ENCODE measurements at places on chromosomes 16 and 17.
A peak's percentile ranks its signal among the peaks of the same experiment; 100 is the strongest.

GRCh38 chr16:73996624-73997339, 299.8 kb upstream of the PSMD7 start:
- no peak for DNase-seq

GRCh38 chr16:56424791-56425438, 430 bp downstream of the AMFR start:
- DNase-seq, result no peak

GRCh38 chr17:41653421-41653820, 29.0 kb upstream of the KRT17 start:
- DNase-seq, result no peak

- no peak for DNase-seq
Observed at GRCh38 chr16:56738221-56738620, 8.3 kb downstream of the NUP93 start.

- DNase-seq, result no peak
Observed at GRCh38 chr17:27343294-27343693, 49.4 kb downstream of the WSB1 start.

DNA sequence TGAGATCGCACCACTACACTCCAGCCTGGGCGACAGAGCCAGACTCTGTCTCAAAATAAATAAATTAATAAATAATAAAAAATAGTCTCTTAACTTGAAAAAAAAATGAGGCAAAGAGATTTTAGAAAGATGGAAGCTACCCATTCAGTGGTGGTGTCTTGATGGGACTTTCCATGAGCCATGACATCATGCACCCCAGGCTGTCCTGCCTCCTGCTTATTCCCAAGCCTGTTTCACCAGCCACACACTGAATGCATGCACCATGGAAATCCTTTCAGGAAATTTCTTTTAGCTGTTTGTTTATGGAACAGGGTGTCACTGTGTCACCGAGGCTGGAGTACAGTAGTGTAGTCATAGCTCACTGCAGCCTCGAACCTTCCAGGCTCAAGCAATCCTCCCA, 8.9 kb upstream of the DLX3 start:
- DNase-seq, result no peak

DNA sequence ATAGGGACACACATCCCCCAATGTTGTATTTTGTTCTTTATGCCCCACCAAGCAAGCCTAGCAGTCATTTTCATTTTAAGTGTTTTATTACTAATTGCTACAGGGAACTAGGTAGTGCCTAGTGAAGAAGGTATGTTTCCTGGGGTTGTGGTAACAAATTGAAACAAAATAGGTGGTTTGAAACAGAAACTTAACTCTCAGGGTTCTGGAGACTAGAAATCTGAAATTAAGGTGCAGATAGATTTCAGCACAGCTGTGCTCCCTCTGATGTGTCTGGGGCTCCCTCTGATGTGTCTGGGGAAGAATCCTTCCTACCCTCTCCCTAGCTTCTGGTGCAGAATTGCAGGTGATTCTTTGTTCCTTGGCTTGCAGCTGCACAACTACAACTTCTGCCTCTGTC, 390.1 kb downstream of the ZFHX3 start:
- no peak for DNase-seq

DNA sequence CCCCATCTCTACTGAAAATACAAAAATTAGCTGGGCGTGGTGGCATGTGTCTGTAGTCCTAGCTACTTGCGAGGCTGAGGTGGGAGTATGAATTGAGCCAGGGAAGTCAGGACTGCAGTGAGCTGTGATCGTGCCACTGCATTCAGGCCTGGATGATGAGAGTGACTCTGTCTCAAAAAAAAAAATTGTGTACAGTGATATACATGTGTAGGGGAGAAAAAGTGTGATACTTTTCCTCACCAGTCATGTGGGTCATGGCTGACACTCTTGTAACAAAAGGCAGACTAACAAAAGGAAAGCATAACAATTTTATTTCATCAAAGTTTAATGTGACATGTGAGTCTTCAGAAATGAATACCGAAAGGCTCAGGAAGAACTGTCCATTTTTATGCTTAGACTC, 2.0 kb upstream of the ABCC12 start:
- no peak for DNase-seq

- no peak for DNase-seq
Observed at GRCh38 chr17:63246344-63246743, 199.8 kb downstream of the CYB561 start.

DNA sequence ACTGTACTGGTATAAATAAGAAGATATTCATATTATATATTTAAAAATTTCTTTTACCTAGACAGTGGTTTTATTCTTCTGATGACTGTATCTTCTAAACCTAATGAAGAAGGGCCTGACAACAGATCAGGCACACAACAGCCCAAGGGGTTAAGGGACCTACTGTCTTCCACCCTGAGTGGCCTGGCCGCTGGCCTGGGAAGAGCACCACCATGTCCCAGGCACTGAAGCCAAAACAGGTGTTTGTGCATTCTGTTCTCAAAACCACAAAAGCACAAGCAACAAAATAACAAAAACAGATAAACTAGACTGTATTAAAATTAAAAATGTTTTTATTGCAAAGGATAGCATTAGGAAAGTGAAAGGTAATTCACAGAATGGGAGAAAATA, 9.1 kb upstream of the PECAM1 start:
- no peak for DNase-seq

GRCh38 chr16:70750893-70751467, 50.0 kb downstream of the VAC14 start:
- no peak for DNase-seq

DNA sequence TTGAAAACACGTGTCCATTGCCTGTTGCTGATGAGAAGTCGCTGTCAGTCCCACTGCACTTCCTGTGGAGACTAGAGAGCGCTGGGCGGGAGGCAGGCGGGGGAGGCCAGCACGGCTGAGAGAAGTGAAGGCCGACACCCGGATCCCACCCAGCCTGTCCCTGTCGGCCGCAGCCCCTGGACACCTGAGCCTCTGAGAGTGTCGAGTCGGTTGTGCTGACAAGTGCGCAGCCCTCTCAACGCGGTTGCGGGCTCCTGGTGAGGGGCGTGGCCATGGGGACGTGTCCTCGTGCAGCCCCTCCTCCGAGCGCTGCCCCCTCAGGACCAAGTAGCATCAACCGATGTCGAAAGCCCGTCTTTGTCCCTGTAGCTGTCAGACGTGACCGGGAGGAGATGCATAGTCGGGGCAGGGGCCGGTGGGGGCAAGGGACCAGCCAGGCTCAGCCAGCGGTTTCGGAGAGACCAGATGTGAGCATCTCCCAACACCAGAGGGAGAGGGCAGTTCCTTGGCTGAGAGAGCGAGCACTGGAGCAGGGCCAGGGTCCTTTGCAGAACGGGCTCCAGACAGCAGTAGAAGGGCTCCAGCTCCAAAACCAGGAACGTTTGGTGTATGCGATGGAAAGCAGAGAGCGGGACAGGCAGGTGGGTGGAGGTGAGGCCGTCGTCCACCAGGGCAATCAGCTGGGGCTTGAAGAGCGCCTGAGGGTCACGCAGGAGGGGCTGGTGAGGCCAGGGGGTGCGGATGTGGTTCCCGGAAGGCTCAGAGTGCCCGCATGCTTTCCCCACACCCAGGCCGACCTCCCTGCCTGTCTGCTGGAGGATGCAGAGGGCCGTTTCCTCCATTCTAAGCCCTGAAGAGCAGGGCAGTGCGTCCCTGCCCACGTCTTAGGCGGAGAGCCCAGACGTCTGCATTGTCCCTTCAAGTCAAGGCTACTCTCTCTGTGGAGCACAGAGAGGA, 43.3 kb upstream of the CHMP6 start:
- DNase-seq, result no peak

- no peak for DNase-seq
Observed at GRCh38 chr17:51455931-51456330, 195.6 kb downstream of the UTP18 start.

DNA sequence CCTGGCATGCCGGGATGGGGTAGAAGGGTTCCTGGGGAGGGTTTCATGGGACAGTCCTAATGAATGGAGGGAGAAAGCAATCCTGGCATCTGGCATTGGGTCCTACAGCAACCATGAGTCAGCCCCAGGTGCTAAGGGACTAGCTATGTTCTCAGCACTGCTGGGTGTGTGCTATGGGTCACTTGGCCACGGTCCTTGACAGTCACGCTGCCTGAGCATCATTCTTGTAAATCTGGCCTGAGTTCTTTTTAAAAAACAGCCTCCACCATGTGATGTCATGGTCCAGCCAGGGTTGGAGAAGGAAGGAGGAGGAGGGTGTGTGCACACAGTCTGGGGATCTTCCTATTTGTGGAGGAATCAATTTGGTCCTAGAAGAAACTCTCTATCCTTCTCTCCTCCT, 6.2 kb upstream of the RAMP2 start:
- no peak for DNase-seq

DNA sequence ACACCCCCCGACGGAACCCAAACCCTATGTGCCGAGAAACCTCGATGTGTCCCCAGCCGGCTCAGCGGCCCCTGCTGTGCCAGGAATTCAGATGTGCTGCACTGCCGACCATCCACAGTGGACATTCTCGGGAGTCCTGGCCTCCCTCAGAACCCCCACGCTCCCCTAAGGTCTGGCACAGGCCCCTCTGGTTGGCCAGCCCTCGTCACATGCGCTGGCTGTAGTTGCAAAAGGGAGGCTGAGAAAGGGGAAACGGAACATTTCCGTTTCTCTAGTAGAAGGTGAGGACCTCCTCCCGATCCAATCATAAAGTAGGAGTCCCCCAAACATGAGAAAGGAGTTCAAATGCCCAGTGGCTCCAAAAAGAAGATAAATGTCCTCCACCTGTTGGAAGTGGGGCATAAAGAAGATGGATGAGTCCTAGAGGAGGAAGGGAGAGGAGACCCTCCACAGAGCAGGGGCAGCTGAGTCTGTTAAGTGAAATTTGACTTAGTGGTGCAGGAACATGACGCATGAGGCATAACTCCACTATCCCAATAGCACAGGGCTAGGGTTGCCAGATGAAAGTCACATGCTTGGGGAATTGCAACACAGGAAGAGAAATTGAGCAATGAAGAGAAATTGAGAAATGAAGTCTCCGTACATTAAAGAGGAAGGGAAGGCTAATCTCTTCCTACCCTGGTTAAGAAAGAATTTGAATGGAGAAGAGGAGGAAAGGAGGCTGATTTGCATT, 49.3 kb upstream of the WSB1 start:
- no peak for DNase-seq

- DNase-seq, result no peak
Observed at GRCh38 chr16:81123092-81123852, 27.1 kb upstream of the GCSH start.

GRCh38 chr16:69799611-69800031, 37.5 kb downstream of the WWP2 start:
- DNase-seq, result no peak

DNA sequence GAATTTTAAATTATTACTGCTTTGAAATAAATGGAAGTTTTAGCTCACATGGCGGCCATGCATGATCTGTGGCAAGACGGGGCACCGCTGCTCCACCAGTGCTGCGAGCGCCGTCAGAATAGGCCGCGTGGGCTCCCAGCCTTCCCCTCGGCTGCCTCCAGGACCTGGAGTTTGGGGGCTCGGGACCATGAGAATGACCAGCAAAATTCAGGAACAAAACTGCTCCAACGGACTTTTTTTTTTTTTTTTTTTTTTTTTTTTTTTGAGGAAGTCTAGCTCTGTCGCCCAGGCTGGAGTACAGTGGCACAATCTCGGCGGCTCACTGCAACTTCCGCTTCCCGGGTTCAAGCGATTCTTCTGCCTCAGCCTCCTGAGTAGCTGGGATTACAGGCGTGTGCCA, 38.3 kb upstream of the AKAP1 start:
- DNase-seq, result no peak

DNA sequence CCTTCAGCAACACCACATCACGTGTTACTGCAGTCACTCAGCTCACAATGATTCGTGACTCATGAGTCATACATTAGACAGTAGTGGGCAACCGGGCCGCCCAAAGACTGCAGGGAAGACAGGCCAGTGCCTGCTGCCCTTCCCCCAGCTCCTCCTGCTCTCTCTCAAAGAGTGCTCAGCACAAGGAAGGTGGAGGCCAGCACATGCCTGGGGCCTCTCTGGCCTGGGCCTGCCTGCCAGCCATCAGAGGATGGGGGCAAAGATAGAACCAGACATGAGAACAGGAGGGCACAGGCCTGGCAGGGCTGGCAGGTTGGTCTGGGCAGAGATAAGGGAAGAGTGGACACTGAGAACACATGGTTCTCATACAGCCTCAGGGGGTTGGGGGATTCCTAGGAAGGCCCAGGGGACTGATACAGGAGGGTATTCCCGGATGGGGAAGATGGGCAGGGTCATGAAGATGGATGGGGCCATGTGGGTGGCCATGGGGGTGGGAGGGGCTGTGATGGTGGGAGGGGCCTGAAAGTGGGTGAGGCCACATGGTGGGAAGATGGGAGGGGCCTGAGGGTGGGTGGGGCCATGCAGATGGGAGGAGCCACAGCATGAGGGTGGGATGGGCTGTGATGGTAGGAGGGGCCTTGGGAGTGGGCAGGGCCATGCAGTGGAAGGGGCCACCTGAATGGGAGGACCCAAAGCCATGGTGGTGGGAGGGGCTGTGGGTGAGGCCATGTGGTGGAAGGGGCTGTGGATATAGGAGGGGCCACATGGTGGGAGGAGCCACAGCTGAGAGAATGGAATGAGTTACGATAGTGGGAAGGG, 29.0 kb downstream of the KATNB1 start:
- DNase-seq, result no peak

- no peak for DNase-seq
Observed at GRCh38 chr16:66335704-66336329, 30.7 kb upstream of the CDH5 start.

- DNase-seq, result no peak
Observed at GRCh38 chr16:86015606-86016005, 116.6 kb downstream of the IRF8 start.

- no peak for DNase-seq
Observed at GRCh38 chr16:87583453-87584131, 18.7 kb upstream of the JPH3 start.

DNA sequence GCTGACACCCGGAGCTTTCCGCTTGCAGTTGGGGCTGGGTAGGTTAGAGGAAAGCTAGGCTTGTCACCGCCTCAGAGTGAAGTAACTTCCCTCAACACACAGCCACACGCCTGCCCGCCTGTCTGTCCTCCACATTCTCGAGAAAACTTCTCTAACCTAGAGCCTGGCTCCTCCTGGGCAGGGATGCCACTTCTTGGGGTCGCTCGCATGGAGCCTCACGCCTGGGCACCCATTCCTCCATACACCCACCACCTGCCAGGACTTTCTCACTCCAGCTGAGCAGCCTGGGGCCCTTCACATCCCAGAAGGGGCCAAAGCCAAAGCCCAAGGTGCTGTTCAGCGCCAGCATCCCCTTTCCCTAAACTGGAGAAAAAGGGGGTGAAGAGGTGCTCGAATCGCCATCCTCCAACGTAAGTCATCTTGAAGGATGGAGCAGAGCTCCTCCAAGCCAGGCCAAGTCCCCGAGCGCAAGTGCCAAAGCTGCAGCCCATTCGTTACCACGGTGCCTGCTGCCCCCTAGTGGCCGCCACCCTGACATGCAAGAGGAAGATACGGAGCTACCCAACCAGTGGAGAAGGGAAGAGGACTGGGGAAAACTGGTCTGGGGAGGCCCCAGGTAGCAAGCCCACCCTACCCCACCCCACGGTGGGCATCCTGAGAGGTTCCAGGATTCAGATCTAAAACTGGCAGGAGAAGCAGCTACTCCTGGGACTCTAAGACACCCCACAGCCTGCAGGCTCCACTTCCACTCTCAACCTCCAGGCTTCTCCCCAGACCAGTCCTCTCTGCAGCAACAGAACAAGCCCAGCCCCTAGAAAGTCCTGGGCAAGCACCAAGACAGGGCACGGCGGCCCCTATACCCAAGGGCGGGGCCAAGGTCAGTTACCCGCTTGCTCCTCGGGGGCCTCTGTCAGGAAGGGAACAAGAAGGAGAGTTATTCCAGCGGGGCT, 63.1 kb downstream of the MYO18A start:
- DNase-seq, result peak; percentile 67

All from NCI-H446 (cell line).